ENCODE measurements at places on chromosomes 7 and 10.
A peak's percentile ranks its signal among the peaks of the same experiment; 100 is the strongest.

DNA sequence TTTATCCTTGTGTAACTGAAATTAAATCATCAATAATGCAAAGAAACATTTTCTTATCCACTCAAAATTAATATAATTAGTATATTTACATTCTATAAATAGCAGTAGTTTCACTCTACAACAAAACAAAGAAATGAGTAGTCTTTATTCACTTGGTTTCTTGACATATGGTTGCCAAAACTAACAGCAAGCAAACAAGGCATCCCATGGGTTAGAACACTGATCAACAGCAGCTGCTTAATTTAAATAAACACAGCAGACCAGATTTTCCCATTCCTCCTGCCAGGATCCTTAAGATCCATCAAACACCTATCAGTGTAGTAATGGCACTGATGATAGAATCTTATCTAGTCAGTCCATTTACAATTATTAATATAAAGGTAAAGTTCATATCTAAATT, 22.1 kb downstream of the NCAPG2 start:
- DNase-seq, result no peak

DNA sequence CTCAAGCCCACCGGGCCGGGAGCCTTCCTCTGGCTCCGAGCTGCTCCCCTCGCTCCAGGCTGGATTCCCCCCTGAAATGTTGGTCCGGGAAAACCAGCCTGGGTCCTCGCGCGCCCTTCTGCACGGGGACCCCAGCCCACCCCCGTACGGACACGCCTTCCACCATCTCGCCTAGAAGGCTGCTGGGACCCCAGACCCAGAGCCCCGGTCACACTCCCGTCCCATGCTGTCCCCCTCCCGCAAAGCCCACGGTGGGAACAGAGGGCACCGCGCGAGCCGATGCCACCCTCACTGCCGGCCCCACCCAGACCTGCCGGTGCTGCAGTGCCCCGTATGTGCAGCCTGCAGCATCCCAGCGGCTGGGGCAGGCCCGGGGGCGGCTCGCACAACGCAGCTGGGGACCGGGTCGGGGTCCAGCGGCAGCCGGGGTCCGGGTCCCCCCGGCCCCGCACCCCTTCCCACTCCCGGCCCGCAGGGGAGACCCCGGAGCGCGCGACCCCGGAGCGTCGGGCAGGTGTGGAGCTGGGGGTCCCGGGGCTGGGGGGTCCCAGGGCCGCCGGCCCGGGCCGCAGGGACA, 871 bp downstream of the SPOCK2 start:
- DNase-seq, result no peak

- no peak for DNase-seq
Observed at GRCh38 chr10:18684416-18684815, 25.2 kb downstream of the ARL5B start.

- no peak for DNase-seq
Observed at GRCh38 chr7:116551692-116552091, 26.9 kb downstream of the CAV1 start.

GRCh38 chr10:11716686-11717085, 25.5 kb upstream of the ECHDC3 start:
- DNase-seq, result no peak

GRCh38 chr7:53336105-53336668, 300.8 kb downstream of the POM121L12 start:
- no peak for DNase-seq

DNA sequence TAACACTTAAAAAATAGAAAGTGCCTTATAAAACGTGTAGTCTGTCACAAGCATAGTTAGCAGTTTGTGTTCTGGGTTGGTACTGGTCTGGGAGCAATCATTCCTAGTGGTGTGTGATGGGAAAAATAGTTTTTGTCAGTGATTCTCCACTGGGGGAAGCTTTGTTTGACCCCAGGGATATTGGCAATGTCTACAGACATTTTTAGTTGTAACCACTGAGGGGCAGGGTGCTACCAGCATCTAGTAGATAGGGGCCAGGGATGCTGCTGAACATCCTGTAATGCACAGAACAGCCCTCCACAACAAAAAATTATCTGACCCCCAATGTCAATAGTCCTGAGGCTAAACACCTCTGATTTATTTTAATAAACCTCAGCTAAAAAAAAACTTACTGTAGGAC, 51.6 kb upstream of the CREB5 start:
- DNase-seq, result no peak

DNA sequence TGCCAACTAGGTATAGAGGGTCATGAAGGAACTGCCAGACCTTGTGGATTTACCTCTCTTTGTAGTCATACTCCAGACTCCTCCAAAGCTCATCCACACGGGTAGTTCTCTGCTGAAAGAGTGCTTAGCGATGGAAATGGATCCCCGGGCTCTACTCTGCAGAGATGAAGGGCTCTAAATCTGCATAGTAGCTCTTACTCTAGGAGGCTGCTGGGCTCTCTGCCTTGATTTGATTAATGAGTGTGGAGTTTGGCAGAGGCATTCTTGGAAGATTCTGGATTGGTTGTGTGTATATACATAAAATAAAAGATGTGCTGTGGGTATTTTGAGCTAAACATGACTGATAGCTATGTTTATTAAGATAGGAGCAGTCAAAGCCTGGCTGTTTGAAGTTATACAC, 21.3 kb upstream of the CPXM2 start:
- no peak for DNase-seq

- peak; percentile 8 for DNase-seq
Observed at GRCh38 chr7:39168403-39169098, 190.8 kb downstream of the POU6F2 start.

DNA sequence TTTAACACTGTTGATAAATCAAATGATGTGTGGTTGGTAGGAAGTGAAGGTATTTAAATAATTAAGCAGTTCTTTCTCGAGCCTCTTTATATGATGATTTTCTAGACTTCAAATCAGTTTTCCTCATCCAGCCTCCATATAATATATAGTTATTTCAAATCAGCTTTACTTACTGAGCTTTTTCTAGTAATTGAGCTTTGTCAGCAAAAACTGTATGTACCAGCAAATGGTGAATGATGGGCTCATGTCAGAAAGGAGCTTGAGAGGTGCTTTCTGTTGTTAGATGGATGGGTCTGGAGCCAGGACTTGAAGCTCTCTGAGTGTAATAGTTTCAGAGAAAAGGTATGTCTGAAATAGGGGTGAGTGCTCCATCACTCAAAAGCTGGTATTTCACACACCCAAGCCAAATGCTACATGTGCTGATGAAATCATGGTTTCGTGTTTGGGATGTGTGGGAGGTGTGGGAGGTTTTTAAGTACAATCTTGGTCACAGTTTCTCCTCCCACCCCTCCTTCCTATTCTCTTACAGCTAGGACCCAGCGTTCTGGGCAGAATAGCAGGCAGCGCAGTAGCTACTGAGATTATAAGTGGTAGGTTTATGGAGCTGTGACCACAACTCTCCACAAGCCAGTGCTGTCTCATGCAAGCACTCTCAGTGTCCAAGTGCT, 55.8 kb downstream of the LRMDA start:
- no peak for DNase-seq

DNA sequence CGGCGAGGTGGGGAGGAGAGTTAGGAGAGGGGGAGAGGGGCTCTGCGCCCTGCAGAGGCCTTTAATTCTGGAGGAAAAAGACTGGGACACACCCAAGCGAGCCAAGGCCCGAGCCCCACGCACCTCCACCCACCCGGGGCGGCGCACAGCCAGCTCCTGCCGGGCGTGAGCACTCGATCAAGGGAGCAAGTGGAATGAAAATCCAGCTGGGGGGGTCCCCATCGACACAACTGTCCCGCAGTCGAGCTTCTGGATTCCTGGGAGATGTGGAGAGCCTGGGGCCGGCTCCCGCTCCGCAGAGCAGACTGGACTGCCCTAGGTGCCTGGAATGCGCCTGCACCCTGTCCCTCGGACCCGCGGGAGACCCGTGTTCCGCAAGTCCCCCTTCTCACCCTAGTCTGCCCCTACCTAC, 7.4 kb upstream of the EN2 start:
- no peak for DNase-seq

DNA sequence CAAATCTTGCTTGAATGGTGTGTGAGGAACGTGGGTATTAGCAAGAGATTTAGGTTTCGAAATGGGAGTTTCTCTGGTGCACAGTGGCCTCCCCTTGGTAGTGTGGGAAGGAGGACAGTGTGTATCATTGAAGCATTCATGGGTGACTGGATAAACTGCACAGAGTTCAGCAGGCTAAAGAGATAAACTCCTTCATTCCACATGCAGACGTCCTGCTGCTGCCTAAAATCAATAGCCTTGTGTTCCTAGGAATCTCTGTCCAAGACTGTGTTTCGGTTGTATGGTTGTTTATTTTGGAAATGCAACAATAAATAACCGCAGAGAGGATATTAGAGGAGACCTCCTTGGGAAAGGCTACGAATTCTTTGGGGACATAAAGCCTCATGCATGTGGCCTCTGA, 100.9 kb upstream of the FAM171A1 start:
- DNase-seq, result no peak

- no peak for DNase-seq
Observed at GRCh38 chr7:24863626-24864025, 106.4 kb upstream of the GSDME start.

- DNase-seq, result no peak
Observed at GRCh38 chr10:79468015-79468560, 22.7 kb upstream of the ZCCHC24 start.

DNA sequence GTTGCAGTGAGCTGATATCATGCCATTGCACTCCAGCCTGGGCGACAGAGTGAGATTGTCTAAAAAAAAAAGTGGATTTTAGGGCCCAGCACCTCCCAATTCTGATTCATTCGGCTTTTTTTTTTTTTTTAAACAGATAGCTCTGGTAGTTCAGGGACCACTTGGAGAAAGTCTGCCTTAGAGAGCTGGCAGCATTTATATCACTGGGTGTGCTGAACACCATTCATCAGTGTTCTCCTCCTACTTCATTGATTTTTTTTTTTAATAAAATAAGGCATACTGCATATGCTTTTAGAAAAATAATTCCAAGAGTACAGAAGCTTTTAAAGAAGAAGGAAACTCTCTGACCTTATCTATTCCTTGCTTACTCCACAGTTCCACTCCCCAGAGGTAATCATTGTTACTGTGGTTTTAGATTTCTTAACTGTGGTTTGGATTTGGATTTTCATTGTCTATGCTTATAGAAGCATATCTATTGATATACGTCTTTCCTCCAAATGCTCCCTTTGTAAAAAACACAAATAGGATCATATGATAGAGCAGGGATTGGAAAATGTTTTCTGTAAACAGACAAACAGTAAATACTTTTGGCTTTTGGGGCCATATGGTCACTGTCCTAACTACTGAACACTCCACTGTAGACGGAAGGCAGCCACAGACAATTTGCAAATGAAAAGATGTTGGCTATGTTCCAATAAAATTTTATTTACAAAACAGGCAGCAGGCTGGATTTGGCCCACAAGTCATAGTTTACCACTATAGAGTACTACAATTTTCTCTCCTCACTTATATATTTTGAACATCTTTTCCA, 21.1 kb upstream of the SAR1A start:
- DNase-seq, result no peak

GRCh38 chr10:105761576-105762260, 1120.6 kb downstream of the SORCS3 start:
- no peak for DNase-seq

GRCh38 chr10:11913079-11913641, 90.0 kb downstream of the PROSER2 start:
- no peak for DNase-seq

- no peak for DNase-seq
Observed at GRCh38 chr10:124392626-124393342, 25.9 kb downstream of the OAT start.

GRCh38 chr10:13066527-13066926, 33.4 kb upstream of the OPTN start:
- DNase-seq, result no peak

DNA sequence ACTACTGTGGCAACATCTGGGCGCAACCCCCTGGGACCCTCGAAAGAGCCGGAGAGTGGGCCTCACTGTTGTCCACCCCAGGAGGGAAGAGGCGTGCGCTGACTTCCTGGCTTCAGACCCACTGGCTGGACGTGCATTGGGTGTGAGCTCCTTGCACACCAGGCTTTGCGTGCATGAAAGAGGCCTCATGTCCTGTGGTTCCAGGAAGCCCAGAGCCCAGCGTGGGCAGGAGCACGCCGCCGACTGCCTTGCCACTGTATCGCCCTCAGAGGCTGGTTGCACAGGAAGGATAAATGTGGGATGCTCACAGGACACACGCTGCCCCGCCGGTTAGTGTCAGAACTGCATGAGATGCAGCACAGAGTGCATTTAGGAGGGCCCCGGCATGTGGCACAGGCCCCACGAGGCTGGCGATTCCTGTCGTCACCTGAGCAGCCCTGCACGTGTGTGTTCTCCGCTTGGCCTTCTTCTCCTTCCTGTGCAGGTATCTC, 8.5 kb upstream of the JAKMIP3 start:
- DNase-seq, result no peak

DNA sequence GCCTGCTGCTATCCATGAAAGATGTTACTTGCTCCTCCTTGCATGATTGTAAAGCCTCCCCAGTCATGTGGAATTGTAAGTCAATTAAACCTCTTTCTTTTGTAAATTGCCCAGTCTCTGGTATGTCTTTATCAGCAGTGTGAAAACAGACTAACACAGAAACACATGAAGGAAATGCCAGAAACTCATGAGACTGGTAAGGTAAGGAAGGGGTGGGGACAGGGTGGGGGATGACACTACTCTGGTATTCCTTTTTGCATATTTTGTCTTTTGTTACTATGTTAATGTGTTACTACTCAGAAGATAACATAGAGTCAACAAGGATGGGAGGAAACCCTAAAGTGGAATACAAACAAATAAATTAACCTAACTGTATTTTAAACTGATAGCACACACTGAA, 69.8 kb upstream of the DRGX start:
- no peak for DNase-seq

GRCh38 chr10:131513445-131513844, 201.9 kb upstream of the TCERG1L start:
- no peak for DNase-seq

DNA sequence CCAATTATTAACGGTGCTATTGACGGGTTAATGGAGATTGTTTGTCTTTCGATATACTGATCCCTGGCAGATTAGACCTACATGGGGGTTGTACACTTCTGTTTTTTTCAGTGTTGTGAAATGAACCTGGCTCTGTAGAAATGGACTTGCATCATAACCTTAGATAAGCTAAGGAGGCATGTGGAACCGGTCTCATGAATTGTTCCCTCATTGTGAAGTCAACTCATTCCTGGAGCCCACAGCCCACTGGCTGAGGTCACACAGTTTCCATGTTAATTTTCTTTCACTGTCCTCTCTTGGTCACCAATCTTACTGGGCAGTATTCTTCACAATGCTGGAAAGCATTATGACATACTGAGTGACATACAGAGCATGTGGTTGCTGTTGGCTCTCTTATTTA, 202.8 kb downstream of the BMPER start:
- no peak for DNase-seq

- DNase-seq, result no peak
Observed at GRCh38 chr10:3749600-3749999, 35.4 kb downstream of the KLF6 start.

- DNase-seq, result peak; percentile 94
Observed at GRCh38 chr7:33109005-33109757, at the start of gene RP9. RP9 (minus strand) TSS chr7:33109404; CDS start chr7:33109372, 32 bp downstream.

GRCh38 chr7:253581-254336, 36.2 kb upstream of the FOXL3 start:
- no peak for DNase-seq

GRCh38 chr7:26090927-26091519, 61.0 kb upstream of the NFE2L3 start:
- no peak for DNase-seq

All from stomach (tissue), 19 donors.